ENCODE measurements at places on chromosomes 3 and 15. TPM values are rescaled to one million over a fixed set of nuclear protein-coding genes. Genes with fewer than 3 reads are reported as not detected.

DNA sequence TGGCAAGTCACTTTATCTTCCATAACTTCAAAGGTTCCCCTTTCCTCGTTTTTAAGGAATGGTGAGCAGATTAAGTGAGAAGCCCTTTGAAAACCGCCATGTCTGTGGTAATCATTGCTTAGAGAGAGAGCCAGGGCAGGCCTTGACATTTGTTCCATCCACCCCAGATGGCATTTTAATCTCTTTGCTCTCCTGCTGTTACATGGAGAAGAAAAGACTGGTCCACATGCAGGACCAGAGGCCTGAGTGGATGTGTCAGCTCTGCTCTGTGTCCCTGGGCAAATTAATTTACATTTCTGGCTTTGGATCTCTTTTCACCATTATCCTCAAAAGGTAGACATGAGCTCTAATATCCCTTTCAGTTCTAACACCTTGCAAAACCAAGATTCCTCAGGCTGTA lies 157.3 kb upstream of the LPP start:
- no peak for DNase-seq

C3orf22 gene
- 0.09 TPM for polyA plus RNA-seq

DNA sequence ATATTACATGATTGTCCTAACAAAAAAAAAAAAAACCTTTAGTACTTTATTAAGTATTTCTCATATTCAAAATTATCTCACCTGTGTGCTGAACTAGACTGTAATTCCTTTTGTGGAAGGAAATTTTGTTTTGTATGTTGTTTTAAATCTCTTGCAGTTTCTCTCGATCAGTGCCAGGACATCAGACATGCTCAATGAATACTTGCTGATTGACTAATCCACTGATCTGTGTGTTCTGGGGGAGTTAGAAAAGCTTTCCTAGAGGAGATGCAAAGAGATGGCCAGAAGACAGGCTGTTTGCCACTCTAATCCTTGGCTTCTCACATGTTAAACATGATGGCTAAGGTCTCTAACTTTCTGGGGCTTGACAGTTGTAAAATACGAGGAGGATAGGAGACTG lies 233.3 kb upstream of the NR2E3 start:
- DNase-seq: no peak

DNA sequence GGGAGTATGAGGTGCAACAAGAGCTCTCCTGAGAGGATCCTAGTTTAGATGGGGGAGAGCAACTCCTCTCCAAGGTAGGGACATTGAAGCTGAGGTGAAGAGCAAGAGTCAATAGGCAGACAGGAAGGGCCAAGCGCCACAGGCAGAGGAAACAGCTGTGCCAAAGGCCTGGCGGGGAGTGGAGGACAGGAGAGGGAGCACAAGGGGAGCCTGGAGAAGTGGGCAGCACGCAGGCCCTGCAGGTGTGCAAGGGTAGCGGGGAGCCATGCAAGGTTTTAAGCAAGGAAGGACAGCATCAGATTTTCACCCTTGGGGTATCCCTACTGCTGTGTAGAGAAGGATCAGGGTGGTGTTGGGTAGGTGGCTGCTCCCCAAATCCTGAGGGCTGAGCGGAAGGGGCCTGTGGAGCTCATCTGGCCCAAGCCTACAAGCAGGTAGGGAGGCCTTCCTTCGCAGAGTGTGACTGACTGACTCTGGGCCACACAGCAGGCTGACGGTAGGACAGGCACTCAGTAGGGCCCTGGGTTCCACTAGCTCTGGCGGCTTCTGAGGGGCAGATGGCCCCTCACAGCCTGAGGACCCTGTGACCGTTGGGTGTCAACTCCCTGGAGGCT lies 13.3 kb downstream of the CHST13 start:
- no peak for DNase-seq

GRCh38 chr3:193506921-193507320 lies 47.8 kb downstream of the ATP13A4 start:
- DNase-seq: no peak

DNA sequence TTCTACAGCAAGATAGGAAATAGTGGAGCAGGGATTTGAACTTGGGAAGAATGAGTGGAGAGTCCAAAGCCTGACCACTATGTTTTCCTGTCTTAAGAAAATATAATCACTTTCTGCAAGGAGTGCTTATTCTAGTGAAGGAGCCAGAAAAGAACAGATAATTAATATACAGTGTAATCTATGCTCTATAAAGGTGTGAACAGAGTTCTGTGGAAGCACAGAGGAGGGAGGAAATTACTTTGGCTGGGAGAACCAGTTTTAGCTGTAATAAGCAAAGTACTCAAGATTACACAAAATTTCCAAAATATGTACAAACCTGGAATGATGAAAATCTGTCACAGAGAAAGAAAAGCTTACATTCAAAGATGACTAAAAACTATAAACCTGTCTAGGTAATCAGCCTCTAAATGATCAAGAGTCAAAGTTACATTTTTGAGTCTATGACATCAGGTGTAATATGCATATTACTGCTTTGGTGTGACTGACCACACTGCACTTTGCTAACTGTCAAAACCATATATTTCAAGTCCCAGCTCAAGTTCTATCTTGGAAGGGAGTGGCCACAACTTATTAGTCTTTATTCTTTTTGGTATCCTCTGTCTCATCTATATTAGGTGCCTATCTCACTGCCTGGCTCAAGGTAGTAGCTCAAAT lies 40.7 kb upstream of the MB21D2 start:
- no peak for DNase-seq

GRCh38 chr15:90585863-90586262 lies 56.1 kb downstream of the CRTC3 start:
- DNase-seq: no peak

QARS1 gene
- polyA plus RNA-seq: 321 TPM

GRCh38 chr3:193592841-193593667 lies at the start of gene OPA1:
Gene OPA1 (plus strand): TSS chr3:193593208. CDS start chr3:193593378, 170 bp downstream.
- DNase-seq: peak; percentile 99

- no peak for DNase-seq
Measured at GRCh38 chr15:52220251-52220650, 29.1 kb upstream of the GNB5 start.

MAGEF1 gene
- 99.1 TPM for polyA plus RNA-seq

DNA sequence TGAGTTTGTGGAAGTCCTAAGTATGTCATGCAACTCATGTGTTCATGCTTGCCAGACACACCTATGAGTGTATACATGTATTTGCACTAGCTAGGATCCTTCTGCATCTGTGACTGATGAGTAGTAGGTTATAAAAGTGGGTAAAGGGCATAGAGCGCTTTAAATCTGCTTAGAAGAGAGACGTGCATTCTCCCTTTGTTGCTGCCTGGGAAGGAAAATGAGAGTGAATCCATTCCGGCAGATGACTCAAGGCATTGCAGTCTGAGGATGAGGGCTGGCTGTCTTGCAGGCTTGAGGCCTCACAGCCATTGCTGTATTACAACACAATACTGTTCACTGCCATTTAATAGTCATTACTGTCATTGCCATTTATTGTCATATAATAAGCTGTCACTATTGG lies 120.8 kb upstream of the UMPS start:
- no peak for DNase-seq

TLR9 gene
- polyA plus RNA-seq: 0.17 TPM

- DNase-seq: no peak
Measured at GRCh38 chr3:16487511-16488175, 25.9 kb downstream of the RFTN1 start.

GRCh38 chr15:69881766-69882165 lies 216.0 kb downstream of the TLE3 start:
- DNase-seq: no peak

- no peak for DNase-seq
Measured at GRCh38 chr3:63849175-63849574, 14.4 kb downstream of the THOC7 start.

DNA sequence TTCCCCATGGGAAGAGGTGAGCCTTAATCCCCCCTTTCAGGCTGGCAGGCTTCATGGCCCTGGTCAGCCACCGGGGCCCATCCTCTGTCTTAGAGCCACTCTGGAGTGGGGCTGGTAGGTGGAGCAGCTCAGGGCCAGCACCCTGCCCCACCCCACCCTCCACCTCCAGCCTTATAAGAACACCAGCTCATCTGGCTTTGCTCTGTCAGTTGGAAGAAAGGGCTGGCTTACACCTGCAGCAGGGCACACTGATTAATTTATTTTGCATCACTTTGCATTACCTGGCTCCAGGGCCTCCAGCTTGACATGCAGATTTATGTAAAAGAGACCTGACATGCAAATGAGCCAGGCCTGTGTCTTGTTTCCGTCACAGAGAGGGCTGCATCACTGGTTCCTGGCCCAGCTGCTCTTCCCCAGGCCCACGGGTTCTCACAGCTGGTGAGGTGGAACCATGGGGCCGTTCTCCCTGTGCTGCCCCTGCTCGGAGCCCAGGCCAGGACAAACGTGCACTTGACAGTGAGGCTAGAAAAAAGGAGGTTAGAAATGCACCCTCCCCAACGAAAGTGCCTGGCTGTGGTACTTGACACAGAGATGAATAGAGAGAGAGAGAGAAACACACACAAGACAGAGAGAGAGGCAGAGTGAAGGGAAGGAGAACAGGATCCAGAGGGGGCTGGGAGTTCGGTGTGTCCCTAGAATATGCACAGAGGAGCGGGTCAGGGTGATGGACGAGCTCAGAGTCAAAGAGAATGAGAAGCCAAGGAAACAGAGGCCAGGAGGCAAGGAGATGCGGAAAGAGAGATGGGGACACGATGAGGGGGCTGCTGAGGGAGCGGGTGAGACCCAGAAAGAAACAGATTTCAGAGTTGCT lies 44.5 kb upstream of the MAGEF1 start:
- DNase-seq: no peak

DNA sequence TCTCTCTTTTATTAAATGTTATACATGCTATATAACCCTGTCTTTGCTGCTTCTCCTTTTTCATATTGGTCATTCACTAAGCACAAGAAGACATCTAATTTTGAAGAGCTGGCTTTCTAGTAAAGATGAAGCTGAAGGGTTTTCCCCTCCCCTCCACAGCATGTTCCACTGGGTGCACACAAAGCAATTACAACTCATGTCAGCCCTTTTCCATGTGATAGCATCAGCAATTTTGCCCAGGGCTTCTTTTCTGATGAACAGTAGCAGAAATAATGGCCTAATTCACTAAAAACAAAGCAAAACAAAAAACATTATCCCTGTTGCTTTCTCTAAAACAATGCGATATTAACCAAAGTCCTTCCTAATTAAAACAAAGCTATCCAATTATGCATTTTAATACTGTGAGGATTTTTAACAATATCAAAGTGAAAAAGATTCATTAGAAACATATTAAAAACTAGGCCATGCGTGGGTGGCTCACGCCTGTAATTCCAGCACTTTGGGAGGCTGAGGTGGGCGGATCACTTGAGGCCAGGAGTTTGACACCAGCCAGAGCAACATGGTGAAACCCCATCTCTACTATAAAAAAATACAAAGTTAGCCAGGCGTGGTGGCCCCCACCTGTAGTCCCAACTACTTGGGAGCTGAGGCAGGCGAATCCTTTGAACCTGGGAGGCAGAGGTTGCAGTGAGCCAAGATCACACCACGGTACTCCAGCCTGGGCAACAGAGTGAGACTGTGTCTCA lies 12.2 kb upstream of the PIK3R4 start:
- no peak for DNase-seq

DNA sequence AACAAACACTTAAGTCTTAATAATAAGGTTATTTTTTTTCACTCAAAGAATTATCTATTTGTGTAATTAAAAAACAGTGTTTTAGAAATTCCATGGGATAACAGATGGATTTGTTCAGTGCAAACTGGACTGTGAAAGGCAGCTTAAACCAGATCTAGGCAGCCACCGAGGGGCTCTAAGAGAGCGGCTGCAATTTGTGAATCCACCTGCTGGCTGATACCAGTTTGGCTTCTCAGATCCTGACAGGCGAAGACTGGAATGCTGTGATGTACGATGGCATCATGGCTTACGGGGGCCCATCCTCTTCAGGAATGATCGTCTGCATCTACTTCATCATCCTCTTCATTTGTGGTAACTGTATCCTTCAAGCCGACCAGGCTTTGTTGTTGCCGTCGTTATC lies 119.6 kb downstream of the CHDH start:
- DNase-seq: no peak

DNA sequence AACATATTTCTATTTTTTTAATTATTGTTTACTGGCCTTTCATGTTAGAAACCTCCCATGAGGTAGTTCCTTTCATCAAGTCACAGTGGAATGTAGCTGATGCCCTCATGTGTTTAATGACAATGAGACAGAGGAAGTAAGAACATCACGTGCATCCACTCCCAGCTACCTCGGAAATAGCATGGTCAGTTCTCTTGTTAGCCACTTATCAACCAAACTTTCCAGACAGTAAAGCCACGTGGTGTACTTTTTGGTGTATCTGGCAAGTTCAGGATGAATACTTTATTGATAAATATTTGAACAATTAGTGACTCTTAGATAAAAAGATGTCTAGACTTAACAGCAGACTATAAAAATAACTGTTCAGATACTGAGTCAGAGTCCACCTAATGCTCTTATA lies 781.7 kb downstream of the MECOM start:
- no peak for DNase-seq

COL6A5 gene
- 0.05 TPM for polyA plus RNA-seq

SENP8 gene
- 6.3 TPM for polyA plus RNA-seq

DNA sequence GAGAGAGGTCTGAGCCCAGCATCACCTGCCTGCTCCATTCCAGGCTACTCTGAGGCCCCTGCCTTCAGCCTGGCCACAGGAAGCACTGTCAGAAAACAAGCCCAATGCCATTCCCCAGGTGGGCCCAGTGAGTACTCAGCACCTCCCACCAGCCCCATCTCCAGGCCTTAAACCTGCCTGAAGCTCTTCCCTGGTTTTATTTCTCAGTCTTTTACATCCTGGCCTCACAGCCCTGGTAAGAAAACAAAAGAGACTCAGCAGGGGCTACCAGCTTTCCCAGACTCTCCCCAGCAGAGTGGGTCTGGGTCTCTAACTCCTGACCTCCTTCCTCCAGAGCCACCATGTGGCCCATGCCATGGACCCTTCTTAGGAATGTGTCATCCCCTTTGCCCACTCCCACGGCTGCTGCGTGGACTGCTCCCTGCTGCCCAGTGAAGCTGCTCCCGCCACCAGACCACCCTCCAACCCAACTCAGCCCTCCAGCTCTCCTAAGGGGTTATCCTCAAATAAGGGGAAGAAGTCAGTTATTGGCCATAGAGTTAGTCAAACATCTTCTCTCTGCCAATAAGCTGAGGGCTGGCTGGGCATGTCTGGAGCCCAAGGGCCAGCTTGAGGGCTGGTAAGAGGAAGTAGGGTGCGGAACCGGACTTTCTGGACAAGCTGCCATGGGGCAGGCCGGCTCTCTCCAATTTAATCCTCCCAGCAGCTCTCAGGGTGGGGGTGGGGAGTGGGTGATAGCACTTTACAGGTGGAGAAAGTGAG lies 116.7 kb upstream of the LINGO1 start:
- no peak for DNase-seq

- no peak for DNase-seq
Measured at GRCh38 chr3:79414806-79415205, 353.0 kb downstream of the ROBO1 start.

GRCh38 chr3:87120881-87121280 lies 106.2 kb upstream of the CHMP2B start:
- no peak for DNase-seq

DNA sequence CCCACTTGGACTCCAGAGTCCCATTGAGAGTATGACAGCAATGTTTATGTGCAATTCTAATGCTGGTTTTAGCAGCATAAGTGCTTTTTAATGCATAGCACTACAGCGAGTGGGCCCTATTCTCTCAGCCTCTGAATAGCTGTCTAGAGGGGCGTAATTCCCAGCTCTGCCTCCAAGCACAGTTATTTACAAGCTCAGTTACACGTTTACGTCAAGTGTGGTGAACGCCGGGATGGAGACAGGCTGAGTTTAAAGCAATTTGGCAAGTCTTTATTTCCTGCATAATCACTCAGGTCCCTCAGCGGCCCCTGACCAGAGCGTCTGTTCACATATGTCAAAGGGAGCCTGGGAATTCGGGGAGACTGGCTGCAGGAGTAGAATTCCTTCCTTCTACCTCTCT lies 43.9 kb downstream of the SOX14 start:
- no peak for DNase-seq

EAF1 gene
- polyA plus RNA-seq: 21.3 TPM

EFL1 gene
- polyA plus RNA-seq: 22.4 TPM
